ENCODE measurements at places on chromosomes 11 and 22. TPM values are rescaled to one million over a fixed set of nuclear protein-coding genes. Genes with fewer than 3 reads are reported as not detected.
A peak's percentile ranks its signal among the peaks of the same experiment; 100 is the strongest.

DNA sequence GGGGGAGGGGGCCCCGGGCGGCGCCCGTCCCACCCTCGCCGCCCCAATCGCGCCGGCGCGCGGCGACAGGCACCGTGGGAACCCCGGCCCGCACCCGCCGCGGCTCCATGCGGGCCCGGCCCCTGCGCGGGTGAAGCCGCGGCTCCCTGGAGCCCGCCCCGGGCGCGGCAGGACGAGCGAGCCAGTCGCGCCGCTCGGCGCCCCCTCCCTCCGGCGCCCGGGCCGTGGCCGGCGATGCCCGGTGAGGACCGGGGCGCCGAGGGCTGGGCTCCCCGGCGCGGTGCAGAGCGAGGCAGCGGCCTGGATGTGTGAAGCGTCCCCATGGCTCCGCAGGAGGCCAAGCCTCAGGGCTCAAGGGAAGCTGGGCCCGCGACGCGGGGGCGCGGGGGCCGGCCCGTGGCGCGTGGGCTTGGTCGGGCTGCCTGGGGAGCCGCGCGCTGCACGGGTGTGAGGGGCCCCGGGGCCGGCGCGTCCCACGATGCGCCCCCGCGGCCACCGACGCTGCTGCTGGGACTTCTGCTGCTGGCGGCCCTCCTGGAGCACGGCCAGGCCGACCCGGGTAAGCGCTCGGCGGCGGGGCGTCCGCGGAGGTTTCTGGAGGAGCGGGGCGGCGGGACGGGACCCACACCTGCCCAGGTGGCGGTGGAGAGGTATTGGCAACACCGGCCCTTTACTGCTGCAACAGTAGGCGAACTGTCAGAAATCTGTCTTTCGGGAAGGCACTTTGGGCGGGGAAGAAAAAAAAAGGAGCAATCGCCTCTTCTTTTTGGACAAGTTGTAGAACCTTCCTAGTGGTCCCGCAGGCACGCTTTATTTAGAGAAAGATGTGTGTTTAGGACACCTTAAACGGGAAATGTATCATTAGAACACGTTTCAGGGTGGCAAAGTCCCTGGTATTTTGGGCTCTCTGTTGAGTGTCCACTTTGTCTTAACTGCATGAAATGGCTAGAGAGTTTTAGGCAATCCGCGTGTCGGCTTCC is 119.4 kb downstream of the HIPK3 start:
- H3K4me3 ChIP-seq, result no peak overlapping the region
- no peaks in the 10 kb centered on the region for H3K4me1 ChIP-seq
- DNase-seq, result no peak
- H3K27ac ChIP-seq, result no peak overlapping the region
- H3K27me3 ChIP-seq, result no peaks in the 10 kb centered on the region

MMP1 gene
- not detected for total RNA-seq

TRIM48 gene
- total RNA-seq, result not detected

- DNase-seq, result no peak
- H3K4me1 ChIP-seq, result peaks cover 91% of the 10 kb centered on the region
- H3K27ac ChIP-seq, result peak overlapping the region; percentile 79
- H3K4me3 ChIP-seq, result peak overlapping the region; percentile 30
- no peaks in the 10 kb centered on the region for H3K27me3 ChIP-seq
Measured at GRCh38 chr22:39935612-39936011, 24.6 kb upstream of the TMA7B start.

GRAP2 gene
- 108 TPM for total RNA-seq

FIBIN gene
- not detected for total RNA-seq

DNA sequence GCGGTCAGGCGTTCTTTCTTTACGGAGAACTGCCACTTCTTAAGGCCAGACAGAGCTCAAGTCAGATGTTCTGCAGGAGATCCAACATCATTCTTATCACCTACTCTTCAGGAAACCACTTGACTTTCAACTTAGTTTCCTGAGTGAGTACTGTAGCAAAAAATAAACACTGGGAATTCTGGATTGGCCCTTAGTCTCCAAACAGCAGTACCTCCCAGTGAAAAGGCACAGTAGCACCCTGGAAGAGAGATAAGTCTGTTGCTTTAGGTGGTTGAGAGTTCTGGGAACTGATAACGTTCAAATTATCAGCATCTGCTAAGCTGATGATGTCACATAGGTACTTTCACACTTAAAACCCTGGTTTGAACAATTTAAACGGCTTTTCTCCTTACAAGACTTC is 971.8 kb upstream of the TENM4 start:
- no peaks in the 10 kb centered on the region for H3K4me1 ChIP-seq
- H3K36me3 ChIP-seq, result no peaks in the 10 kb centered on the region
- no peak overlapping the region for H3K27ac ChIP-seq
- H3K27me3 ChIP-seq, result no peaks in the 10 kb centered on the region
- H3K4me3 ChIP-seq, result no peak overlapping the region

GRCh38 chr11:16632295-16633200 is 105.9 kb upstream of the C11orf58 start:
- H3K27me3 ChIP-seq, result no peaks in the 10 kb centered on the region
- no peak overlapping the region for H3K27ac ChIP-seq
- H3K4me1 ChIP-seq, result no peaks in the 10 kb centered on the region
- no peaks in the 10 kb centered on the region for H3K36me3 ChIP-seq
- DNase-seq, result no peak

GRCh38 chr11:29163231-29163630 is 853.6 kb downstream of the KCNA4 start:
- DNase-seq, result no peak
- no peaks in the 10 kb centered on the region for H3K36me3 ChIP-seq
- no peaks in the 10 kb centered on the region for H3K4me1 ChIP-seq
- H3K27ac ChIP-seq, result no peak overlapping the region

- DNase-seq, result no peak
- H3K36me3 ChIP-seq, result no peaks in the 10 kb centered on the region
- H3K4me3 ChIP-seq, result no peak overlapping the region
- peaks cover 1% of the 10 kb centered on the region for H3K4me1 ChIP-seq
- no peak overlapping the region for H3K27ac ChIP-seq
Measured at GRCh38 chr22:20212754-20213699, 55.1 kb downstream of the RTN4R start.

CAVIN3 gene
- total RNA-seq, result 0.61 TPM

DNA sequence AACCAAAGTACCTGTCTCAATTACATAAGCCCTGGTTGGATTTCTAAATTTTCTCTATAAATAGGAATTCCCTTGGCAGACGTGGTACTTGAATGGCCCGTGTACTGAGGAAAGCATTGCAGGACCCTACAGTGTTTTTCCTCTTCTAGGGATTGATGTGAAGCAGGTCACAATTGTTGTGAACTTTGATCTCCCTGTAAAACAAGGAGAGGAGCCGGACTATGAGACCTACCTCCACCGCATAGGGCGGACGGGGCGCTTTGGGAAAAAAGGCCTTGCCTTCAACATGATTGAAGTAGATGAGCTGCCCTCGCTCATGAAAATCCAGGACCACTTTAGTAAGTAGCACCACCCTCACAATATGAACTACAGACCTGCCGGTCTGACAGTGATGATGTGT is 16.7 kb downstream of the DDX25 start:
- H3K4me3 ChIP-seq, result no peak overlapping the region
- H3K36me3 ChIP-seq, result no peaks in the 10 kb centered on the region
- no peaks in the 10 kb centered on the region for H3K4me1 ChIP-seq
- DNase-seq, result no peak

All from naive thymus-derived CD4-positive, alpha-beta T cell (primary cell).